Kidney tubule cell (primary cell): ENCODE measurements at places on chromosomes 1 and 21.

DNA sequence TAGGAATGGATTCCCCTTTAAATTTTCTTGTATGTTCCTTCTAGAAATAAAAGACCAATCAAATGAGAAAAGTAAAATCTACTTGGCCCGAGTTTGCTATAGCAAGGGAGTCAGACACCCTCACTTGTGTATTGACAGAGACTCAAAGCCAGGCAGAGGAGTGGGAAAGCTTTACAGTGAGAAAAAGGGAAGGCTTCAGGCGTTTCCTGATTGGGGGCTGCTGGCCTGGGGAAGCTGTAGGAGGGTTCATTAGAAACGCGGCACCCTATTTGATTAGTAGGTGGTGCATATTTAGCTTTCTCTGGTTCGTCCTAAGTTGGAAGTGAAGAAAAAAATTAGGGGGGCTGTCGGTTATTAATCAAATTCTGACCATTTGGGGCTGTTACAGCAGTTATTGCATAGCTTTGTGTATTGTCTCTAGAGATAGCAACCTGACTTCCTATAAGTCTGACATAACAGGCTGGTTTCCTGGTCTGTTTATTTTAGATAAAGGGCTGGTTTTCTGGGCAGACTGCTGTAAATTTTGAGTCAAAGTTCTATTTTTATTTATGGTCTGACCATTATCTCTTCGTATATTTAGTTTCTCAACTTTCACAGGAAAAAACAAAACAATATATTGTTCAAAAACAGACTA lies 10.0 kb downstream of the SLC25A24 start:
- DNase-seq = no peak

- no peak for DNase-seq
These were observed 28.0 kb downstream of the FUBP1 start for GRCh38 chr1:77950873-77951272.

- DNase-seq = no peak
These were observed 55.2 kb upstream of the ARTN start for GRCh38 chr1:43878440-43878839.

GRCh38 chr1:17098446-17099317 lies 20.6 kb downstream of the PADI2 start:
- DNase-seq = no peak

- peak; percentile 65 for DNase-seq
These were observed 8.6 kb upstream of the RERE start for GRCh38 chr1:8825985-8826481.

DNA sequence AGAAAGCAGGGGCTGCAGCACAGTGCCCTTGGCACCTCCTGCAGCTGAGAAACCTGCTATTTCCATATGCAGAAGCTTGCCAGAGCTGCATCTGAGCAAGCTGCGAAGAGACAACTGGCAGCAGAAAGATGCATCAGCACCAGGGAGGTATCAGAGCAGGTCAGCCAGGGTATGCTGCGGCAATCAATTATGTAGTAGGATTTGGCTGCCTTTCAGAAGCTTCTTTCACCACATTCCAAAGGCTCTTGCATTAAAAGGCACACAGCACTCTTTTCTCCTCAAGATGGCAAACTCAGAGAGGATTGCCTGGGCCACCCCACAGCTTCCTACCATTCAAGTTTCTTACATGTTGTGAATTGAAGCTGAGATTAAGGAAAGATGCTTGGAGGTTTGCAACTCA lies 47.6 kb upstream of the RAP1A start:
- peak; percentile 33 for DNase-seq

GRCh38 chr1:11690397-11691301 lies 861 bp upstream of the DRAXIN start:
- no peak for DNase-seq

DNA sequence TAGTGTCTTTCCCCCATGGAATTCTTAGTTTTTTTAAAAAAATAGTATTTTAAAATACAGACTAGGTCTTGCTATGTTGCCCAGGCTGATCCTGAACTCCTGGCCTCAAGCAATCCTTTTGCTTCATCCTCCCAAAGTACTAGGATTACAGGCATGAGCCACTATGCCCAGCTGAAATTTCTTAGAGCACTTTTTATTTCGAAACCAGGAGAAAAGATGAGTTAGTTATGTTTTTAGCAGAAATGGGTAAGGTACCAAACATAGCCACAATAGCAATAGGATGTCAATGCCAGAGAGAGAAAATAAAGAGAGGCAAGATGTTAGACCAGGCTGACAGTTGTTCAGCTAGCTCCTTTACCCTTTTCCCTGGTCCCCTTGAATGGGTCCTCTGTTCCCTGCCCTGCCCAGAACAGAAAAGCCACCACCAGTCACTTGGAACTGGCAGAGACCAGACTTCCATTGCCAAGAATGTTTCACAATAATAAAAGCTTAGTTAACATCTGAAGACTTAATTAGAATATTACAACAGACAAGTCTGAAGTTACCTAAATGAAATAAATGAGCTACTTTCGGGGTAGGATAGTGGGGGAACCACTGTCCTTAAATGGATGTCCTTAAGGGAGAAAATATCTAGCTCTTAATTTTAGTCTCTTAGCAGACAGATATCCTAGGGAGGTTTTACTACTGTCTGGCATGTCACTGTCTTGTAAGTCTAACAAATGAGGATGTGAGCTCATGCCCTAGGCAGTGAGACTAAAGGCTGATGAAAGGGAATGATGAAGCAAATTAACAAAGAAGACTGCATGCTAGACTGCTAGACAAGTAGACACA lies 54.3 kb downstream of the ABL2 start:
- DNase-seq = peak; percentile 60

DNA sequence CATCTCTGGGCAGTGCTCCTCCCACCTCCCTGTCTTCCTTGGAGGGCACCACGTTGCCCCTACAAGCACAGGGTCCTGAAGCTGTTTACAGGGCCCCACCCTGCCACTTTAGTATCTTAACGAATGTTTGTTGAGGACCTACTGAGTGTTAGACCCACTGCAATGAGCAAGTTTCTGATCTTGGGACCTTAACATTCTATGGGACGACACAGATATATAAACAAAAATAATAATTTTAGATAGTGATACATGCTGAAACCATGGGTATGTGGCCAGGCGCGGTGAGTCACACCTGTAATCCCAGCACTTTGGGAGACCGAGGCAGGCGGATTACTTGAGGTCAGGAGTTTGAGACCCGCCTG lies 10.1 kb downstream of the ENTREP3 start:
- DNase-seq = no peak

- DNase-seq = no peak
These were observed 268.7 kb downstream of the PTGER3 start for GRCh38 chr1:70778934-70779333.

- no peak for DNase-seq
These were observed 96.4 kb downstream of the GLIS1 start for GRCh38 chr1:53642607-53643006.

DNA sequence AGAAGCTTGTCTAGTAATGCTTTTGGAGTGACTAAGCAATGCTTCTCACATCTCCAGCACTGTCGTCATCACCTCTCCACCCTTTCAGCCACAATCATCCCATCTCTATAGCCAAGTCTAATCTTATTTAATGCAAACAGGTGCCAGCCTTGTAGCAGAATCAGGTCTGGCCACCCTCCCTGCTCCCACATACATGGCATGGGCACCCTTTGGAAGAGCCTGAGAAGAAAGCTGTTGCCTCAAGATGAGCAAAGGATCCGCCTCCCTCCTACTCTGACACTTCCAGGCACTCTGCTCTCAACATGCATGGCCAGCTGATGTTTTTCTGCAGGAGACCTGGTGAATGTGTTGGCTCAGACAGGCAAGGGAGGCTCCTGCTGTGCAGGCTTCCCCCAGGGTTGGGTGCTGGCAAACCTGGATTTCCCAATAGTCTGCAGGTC lies 113.1 kb upstream of the GRIK3 start:
- DNase-seq = no peak

- peak; percentile 35 for DNase-seq
These were observed 16.6 kb downstream of the C1orf141 start for GRCh38 chr1:67118191-67118590.

GRCh38 chr1:30449003-30449402 lies 274.4 kb downstream of the MATN1 start:
- no peak for DNase-seq

GRCh38 chr1:162535501-162535900 lies 26.0 kb upstream of the UAP1 start:
- DNase-seq = no peak

GRCh38 chr1:101980974-101981373 lies 15.8 kb downstream of the OLFM3 start:
- no peak for DNase-seq

GRCh38 chr1:54546651-54547401 lies 1.2 kb upstream of the ACOT11 start:
- DNase-seq = no peak

DNA sequence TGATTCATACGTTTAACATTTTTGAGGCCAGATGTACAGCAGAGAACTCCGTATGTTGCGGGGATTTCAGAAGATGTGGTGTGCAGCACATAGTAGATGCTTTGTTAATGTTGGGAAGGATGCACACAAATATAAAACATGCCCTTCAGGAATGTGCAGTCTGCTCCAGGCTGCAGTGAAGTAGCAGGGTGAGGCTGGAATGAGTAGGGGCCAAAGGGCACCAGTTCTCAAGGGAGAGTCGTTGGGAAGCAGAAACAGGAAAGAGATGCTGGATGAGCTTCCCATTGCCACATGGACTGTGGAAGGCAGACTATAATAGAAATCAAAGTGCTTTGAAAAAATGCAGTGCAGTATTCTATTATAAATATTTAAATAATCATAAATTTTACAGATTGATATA lies 126.9 kb downstream of the NOS1AP start:
- DNase-seq = no peak

DNA sequence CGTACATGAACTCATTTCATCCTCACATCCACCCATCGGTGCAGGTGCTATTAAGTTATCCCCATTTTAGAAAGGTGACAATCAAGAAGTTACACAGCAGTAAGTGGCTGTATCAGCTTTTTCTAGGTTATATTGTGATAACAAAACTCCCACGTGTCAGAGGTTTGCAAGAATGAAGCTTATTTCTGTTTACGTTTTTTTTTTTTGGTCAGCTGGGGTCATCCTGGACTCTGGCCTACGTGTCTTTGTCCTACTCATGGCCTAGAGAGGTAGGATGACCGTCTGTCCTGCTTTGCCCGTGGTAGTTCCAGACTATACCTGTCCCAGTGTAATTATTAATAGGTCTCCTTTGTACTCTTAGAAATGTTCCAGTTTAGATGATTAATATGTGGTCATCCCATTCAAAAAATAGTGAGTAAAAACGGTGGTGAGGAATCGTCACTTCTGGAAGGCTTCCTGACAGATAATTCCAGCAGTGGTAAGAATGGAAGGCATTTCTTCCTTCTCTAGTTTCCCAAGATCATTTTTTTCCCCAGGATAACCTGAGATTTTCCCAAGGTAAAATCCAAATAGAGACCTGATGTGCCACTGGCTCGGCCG lies 64.2 kb upstream of the KIF26B start:
- DNase-seq = peak; percentile 86

GRCh38 chr21:35043549-35043948 lies 5.6 kb downstream of the RUNX1 start:
- no peak for DNase-seq

DNA sequence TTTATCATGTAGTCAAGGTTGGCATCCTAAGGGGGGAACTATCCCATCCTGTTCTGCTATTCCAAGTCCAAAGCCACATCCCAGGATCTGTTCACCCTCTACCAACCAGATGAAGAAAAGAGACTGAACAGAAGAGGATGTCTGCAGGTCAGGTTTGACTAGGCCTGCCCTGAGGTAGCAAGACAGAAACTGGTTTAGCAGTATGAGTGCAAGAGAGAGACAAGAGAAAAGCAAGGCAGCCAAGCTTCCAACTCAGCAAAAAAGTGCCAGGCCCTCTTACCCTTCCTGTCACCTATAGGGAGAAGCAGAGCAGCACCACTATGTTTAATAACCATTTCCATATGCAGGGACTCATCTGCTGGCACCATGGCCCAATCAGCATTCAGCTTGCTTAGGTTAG lies 320.8 kb upstream of the DUSP10 start:
- no peak for DNase-seq

DNA sequence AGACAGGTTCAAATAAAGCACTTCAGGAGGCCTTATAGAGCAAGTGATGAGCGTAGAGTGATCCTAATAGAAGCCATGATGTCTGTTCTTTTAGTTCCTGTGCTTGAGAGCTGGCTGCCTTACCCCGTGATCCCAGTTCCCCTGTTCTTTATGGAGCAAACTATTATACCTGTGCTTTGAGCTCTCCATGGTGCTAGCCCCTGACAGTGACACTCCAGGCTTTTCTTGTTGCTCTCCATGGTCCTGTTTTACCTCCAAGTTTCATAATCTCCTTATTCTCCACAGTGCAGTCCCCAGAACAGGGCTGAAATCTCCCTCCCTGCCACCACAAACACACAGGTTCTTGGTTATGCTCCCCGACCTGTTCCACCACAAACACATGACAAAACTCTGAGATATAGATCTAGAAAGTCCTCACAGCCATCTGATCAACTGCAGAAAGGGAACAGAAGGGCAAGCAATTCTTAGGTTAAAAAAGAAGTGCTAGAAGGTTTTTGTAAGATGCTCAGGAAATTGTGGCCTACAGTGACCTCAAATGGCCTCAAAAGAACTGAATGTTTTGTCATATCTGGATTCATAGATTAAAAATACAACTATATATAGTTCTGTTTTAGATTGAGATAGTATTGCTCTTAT lies 6.0 kb downstream of the CADM3 start:
- DNase-seq = peak; percentile 70

DNA sequence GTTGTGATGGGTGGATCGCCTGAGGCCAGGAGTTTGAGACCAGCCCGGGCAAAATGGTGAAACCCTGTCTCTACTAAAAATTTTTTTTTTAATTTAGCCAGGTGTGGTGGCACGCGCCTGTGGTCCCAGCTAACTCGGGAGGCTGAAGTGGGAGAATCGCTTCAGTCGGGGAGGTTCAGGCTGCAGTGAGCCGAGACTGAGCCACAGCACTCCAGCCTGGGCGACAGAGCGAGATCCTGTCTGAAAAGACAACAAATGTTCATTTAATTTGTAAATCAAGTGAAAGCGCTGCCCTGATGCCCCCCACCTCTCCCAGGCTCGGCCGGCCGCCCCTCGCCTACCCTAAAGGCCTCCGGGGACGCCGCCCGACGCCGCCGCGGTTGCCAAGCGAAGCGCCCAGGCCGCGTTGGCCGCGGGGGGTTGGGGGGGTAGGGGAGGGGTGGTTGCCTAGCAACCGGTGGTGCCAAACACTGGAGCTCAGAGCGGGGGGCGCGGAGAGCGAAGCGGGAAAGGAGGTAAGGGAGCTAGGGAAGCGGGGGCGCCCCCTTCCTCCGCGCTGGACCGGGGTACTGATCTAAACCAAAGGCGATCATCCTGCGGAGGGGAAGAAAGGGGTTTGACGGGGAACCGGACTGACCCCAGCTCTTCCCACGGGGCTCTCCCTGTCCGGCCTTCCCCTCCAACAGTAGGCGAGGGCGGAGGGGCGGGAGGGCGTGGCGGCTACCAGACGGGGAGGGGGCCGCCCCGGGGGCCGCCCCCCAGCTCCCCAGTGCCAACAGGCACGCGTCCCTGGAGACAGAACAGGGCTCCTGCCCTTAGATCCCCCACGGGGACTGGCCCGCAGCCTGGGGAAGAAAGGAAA lies at the start of gene TEKT2:
TSS of gene TEKT2 (plus strand) at position 460 of the 862 bp plus-strand sequence. CDS start 828 bp downstream, outside the sequence.
- DNase-seq = peak; percentile 27

- no peak for DNase-seq
These were observed 79.6 kb downstream of the NKAIN1 start for GRCh38 chr1:31159869-31160611.
